ENCODE measurements at places on chromosomes 7 and 10.

DNA sequence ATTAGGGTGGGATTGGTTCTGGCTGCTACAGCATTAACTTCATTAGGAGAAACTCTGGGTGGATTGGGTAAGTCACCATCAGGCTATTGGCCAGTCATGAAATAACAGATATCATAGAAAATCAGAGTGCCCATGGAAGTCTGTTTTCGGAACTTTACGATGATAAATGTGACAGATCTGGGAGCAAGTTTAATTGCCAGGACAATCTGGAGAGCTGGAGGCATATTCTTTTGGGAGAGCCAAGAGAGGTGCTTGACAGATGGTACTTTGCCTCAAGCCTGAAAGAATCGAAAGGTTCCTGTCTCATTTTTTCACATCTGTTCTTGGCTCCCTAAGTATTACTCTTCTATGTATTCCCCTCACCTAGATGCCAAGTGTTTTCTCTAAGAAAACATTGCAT, 369.9 kb downstream of the CNTNAP2 start:
- DNase-seq = no peak

DNA sequence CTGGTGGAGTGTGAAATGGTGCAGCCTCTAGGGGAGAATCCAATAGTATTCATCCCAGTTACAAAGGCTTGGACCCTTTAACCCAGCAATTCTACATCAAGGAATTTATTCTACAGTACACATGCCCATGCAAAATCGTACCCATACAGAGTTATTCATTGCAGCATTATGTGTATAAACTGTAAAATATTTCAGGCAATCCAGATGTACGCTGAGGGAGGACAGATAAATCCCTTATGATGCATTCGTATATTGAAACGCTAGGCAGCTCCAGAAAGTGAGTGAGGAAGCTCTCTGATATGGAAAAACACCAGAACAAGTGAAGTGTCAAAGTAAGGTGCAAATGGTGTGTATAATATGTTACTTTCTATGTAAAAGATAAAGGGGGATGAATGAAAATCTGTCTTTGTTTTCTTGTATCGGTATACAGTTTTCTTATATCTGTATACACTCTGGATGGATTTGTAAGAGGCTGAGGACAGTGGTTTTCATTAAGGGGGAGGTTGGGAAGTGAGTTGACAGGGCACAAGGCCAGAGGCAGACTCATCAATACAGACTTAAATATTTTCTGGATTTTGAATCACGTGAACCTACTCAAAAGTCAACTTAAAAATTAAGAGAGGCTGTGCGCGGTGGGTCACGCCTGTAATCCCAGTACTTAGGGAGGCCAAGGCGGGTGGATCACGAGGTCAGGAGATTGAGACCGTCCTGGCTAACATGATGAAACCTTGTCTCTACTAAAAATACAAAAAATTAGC, 17.1 kb downstream of the VWA2 start:
- no peak for DNase-seq

GRCh38 chr7:112334366-112334765, 115.9 kb upstream of the IFRD1 start:
- no peak for DNase-seq

- no peak for DNase-seq
These were observed 508.6 kb downstream of the TNS3 start for GRCh38 chr7:47073284-47073683.

DNA sequence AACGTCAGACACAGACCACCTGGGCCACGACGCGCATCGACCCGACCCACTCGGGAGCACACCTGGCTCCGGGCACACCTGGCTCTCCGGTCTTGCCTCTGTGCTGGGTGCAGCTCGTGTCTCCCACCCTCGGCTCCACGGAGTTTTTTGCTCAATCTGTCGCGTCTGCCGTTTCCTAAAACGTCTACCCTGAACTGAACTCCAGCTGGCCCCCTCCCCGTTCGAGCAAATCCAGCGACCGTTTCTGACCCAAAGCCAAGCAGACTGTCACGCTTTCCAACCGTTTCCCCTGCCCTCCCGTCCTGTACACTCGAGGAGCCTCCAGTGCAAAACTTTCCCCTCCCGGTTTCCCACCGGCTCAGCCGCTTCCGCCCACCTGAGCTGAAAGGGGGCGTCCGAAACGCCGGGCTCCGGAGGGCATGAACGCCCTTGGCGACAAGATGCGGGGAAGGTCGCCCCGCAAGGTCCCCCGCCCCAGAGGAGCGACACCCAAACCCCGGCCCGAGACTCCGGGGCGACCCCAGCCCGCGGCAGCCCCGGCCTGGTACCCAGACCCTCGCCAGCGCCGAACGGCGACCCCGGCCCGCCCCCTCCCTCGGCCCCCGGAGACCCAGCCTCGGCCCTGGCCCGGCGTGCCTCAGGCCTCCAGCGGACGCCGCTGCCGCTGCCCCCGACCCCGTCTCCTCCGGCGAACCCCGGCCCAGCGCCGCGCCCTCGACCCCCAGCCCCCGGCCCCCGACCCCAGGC, 557 bp downstream of the CYTH3 start:
- no peak for DNase-seq
